ENCODE measurements at places on chromosomes 16 and 17. TPM values are rescaled to one million over a fixed set of nuclear protein-coding genes. Genes with fewer than 3 reads are reported as not detected.
A peak's percentile ranks its signal among the peaks of the same experiment; 100 is the strongest.

DNA sequence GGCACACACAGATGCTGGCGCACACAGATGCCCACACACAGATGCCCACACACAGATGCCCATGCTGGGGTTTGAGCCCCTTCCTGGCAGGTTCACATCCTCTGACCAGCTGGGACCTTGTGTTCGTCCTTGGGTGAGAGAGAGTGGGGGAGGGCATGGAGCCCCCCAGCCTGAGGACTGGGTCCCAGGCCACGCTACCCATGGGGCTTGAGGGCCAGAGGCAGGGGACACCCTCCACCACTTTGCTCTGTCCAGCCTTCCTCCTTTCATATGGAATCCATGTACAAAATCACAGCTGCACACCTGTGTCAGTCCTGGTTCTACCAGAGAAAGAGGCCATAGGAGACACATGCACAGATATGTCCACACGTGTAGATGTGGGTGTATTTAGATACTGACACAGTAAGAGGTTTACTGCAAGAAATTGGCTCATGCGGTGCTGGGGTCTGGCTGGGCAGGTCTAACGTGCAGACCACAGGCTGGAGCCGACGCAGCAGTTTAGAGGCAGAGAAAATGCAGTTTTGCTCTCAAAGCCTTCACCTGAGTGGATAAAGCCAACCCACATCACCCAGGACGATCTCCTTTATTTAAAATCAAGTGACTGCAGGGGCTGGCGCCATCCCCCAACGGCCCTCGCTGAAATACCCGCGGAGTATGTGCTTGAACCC is 10.8 kb downstream of the SLC22A31 start:
- no peak for DNase-seq

DNA sequence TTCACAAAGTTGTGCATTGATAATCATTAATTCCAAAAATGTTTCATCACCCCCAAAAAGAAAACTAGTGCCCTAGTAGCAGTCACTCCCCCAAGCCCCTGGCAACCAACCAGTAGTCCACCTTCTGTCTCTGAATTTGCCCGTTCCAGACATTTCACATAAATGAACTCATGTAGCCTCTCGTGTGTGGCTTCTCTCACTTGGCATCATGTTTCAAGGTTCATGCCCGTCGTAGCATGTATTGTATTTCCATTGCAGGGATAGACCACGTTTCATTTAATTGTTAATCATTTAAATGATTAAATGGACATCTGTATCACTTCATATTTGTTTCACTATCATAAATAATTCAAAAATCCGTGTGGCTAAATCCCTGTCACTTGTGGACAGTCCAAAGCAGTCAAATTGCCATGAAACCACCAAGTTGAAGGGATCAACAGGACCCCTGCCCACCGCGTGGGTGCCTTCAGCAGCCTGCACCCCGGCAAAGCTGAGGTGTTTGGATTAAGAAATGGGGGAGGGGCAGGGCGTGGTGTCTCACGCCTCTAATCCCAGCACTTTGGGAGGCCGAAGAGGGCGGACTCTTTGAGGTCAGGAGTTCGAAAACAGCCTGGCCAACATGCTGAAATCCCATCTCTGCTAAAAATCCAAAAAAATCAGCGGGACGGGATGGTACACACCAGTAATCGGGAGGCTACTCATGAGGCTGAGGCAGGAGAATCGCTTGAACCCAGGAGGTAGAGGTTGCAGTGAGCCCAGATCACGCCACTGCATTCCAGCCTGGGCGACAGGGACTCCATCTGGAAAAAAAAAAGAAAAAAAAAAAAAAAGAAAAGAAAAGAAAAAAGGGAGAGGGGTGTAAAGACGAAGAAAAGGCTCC is 8.7 kb upstream of the FLYWCH2 start:
- DNase-seq: no peak

GRCh38 chr16:35746963-35747657 is 2287.7 kb downstream of the TP53TG3F start:
- DNase-seq: no peak

GRCh38 chr16:80719573-80719972 is 84.8 kb downstream of the CDYL2 start:
- DNase-seq: no peak

DNA sequence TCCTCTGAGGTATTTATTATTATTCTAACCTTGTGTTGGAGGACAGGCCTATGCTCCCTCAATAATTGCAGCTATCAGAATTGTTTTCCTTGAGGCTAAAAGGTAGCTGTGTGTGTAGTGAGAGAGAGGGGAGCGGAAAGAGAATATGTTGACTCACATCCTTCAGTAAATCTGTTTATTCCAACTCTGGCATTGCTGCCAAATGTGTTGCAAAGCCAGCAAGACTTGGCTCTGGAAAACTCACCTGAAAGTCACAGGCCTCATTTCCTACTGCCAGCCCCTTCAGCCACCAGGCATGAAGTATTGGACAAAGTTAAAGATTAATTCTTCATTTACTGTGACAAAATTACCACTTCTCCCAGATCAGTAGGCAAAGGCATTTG is 9.6 kb downstream of the CA10 start:
- no peak for DNase-seq

GRCh38 chr17:55691666-55692065 is 31.0 kb downstream of the TMEM100 start:
- DNase-seq: no peak

The EPN3 gene
- total RNA-seq: 22.8 TPM

- no peak for DNase-seq
Measured at GRCh38 chr16:5852151-5852550, 754.6 kb upstream of the EEF2KMT start.

DNA sequence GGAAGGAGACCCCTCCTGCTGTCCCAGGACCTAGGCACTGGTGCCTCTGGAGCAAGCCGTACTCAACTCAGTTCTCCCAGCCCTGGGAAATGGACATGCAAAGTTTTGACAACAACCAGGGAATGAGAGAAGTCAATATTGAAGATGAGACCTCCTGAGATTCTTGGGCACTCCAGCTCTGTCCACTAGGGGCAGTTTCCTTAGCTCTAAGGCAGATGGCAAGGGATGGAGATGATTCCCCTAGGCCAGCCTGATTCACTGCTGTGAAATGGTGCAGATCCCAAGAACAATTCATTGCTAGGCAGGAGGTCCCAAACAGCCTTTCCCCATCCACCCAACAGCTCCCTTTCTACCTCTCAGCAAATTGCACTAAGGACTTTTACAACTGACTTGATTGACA is 20.5 kb upstream of the SDR42E2 start:
- no peak for DNase-seq

DNA sequence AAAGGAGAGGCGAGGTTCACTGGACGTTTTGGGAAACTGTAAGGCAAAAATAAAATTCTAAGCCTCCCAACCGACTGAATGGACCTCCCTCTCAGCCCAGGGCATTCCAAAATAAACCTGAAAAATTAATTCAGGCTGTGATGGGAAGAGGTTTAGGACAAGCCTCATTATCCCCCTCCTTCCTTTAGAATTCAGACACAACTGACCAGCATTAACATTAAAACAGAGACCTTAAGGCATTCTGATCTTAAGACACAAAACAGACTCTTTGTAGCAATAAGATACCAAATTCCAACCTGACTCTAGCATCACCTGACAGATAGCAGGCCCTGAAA is 298 bp upstream of the LDHD start:
- no peak for DNase-seq

GRCh38 chr17:12627781-12628451 is 37.8 kb upstream of the MYOCD start:
- no peak for DNase-seq

- DNase-seq: no peak
Measured at GRCh38 chr17:74729866-74730265, 7.2 kb upstream of the RAB37 start.

GRCh38 chr17:34382621-34383124 is 19.6 kb upstream of the CCL1 start:
- DNase-seq: no peak

DNA sequence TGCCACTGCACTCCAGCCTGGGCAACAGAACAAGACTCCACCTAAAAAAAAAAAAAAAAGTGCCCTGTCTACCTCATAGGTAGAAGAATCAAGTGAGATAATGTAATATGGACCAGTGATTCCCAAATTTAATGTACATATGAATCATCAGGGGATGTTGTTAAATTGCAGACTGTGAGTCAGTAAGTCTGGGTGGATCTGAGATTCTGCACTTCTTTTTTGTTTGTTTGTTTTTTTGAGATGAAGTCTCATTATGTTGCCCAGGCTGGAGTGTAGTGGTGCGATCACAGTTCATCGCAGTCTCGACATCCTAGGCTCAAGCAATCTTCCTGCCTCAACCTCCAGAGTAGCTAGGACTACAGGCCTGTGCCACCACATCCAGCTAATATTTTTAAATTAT is 31.6 kb downstream of the HOXB1 start:
- no peak for DNase-seq

GRCh38 chr16:28897826-28898225 is 19.5 kb downstream of the ATP2A1 start:
- peak; percentile 40 for DNase-seq

DNA sequence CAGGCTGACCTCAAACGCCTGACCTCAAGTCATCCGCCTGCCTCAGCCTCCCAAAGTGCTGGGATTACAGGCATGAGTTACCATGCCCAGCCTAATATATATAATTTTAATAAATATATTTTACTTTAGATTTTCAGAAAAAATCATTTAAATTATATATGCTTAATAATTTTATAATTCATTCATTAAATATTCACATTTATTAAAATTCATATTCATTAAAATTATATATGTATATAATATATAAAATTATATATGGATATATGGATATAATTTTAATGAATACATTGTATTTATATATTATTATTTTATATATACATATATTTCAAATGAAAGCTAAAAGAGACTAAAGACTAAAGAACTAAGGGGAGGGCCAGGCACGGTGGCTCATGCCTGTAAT is 29.4 kb downstream of the COPRS start:
- DNase-seq: no peak

DNA sequence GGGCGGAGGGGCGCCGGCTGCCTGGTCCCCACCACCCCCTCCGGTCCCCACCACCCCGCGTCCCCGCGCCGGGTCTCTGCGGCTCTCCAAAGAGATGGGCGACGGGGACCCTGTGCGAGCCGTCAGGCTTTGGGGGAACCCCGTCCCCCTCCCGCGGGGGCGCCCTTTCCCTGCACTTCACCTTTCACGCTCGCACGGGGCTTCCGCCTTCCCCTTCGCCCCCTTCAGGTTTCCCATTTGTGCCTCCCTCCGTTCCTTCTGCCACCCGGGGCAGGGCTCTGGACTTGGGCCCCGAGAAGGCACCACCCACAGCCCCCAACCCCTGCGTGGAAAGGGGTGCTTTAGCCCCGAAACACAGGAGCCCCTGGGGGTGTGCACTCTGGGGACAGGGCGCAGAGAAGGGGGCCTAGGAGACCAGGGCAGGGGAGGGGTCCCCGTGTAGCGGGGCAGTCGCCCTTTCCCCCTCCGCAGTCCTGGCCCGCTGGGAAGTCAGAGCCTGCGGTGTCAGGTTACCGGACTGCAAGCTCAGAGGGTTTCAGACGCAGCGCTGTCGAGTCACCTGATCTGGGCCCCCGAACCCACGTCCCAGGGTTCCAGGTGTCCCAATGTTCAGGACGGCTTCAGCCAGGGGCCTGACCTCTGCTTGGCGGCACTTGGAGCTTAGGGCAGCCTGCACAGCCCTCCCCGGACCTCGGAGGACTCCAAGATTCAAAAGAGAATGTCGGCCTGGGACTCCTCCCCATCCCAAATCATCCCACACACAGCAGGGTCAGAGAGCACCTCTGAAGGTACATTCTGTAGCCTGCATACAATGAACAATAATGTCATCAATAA is 6.7 kb upstream of the CCDC92B start:
- DNase-seq: no peak

The RAB34 gene
- total RNA-seq: 174 TPM

GRCh38 chr16:7378024-7378695 is 45.5 kb downstream of the RBFOX1 start:
- no peak for DNase-seq

The COX6A2 gene
- total RNA-seq: not detected

DNA sequence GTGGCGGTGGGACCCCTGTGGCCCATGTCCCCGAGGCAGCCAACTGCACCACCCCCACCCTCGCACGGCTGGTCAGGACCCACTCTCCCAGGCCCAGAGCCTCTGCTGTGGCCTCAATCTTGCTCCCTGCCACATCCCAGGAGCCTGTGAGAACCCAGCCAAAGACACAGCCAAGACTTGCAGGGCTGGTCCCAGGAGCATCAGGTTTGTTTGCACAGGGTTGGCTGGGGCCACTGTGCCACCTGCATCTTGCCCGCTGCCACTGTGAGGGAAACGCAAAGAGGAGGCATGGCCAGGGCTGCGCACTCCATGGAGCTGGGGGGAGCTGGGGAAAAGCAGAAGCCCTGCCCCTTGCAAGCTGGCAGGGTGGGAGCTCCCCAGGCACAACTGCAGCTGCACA is 92.5 kb downstream of the SSH2 start:
- no peak for DNase-seq

DNA sequence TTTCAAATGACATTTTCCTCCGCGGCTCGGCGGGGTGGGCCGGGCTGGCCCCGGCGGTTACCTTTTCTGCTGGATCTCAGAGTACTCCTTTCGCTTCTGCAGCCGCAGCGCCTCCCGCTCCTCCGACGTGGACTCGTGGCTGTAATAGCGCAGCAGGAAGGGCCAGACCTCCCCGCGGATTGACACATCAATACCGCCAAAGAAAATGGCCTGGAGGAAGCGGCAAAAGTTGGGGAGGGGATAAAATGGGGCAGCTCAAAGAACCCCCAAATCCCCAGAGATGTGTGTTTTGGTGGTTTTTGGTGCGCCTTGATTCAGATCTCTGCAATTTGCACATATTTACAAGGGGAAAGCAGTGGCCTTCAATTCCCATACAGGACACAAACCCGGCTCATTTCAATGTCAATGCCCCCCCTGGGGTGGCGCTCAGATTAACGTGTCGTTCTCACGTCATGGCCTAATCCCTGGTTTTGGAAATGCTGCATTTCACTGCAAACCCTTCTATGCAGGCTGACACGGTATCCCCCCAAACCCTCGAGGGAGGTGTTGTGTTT is 85.9 kb downstream of the TBC1D16 start:
- no peak for DNase-seq

The C16orf96 gene
- 0.13 TPM for total RNA-seq

DNA sequence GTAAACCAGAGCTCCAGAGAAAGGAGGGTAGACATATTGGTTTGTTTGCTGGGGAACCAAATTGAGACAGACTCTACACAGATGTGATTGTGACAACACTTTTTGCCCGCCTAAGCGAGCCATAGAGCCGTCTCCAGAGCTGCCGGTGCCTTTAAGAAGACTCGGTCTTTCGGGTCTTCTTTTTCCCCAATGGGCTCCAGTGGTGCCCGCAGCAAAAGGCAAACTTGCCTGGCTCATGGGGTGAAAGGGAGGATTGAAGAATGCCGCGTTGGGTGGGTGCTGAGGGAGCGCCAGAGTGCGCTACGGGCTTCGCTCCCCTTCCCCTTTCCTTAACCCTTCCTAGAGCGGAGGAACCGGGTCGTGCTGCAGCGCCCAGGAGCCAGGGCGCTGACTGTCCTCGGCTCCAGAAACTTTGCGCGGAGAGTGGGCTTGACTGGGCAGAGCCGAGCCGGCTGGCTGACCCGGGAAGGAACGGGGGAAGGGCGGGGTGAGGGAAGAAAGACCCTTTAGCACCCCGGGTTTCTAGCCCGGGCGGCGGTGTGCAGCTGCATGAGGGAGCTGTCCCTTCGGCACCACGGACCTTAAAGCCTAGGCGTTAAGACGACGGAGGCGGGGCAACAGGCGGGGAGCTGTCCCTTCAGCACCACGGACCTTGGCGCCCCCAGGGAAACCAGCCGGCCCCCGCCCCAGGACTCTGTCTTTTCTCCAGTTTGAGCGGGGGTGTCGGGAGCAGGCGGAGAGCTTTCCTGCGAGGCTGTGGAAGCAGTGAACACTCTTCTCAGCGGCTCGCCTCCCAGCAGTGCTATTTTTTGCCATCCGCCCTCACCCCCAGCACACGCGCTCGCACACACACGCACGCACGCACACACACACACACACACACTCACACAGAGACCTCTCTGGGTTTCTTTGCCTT is at the start of gene CACNG3:
Gene CACNG3, plus strand, starts transcription at position 880 of the 916 bp plus-strand sequence. CDS start 420 bp downstream, outside the sequence.
- no peak for DNase-seq

The HERPUD1 gene
- 35.3 TPM for total RNA-seq

The ADORA2B gene
- 42.7 TPM for total RNA-seq
